Peyer's patch (tissue), 4 donors: ENCODE measurements at places on chromosomes 11 and 22.

DNA sequence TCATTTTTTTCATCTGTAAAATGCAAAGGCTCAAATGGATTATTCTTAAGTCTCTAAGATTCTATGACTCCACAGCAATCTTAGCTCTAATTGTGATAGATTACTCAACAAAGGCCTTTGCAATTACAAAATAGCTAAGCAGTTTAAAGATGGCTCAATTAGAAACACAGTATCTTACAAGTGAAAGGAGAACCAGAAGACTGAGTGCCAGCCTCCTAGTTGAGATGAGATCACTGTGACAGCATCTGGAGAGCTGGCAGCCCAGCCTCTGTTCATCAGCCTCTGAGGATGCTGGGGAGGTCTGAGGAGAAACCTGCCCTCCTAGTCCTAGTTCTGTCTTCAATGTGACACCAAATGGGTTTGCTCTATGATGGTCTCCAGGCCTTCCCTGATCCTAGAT lies 158.4 kb upstream of the NARS2 start:
- no peaks in the 10 kb centered on the region for H3K4me1 ChIP-seq
- no peak overlapping the region for H3K27ac ChIP-seq
- H3K27me3 ChIP-seq = no peaks in the 10 kb centered on the region
- no peaks in the 10 kb centered on the region for H3K36me3 ChIP-seq

GRCh38 chr22:50032109-50032871 lies 19.7 kb upstream of the IL17REL start:
- no peak overlapping the region for H3K27ac ChIP-seq
- no peaks in the 10 kb centered on the region for H3K27me3 ChIP-seq
- no peak for DNase-seq
- peaks cover 5% of the 10 kb centered on the region for H3K4me1 ChIP-seq
- no peak overlapping the region for H3K4me3 ChIP-seq
- H3K36me3 ChIP-seq = no peaks in the 10 kb centered on the region

DNA sequence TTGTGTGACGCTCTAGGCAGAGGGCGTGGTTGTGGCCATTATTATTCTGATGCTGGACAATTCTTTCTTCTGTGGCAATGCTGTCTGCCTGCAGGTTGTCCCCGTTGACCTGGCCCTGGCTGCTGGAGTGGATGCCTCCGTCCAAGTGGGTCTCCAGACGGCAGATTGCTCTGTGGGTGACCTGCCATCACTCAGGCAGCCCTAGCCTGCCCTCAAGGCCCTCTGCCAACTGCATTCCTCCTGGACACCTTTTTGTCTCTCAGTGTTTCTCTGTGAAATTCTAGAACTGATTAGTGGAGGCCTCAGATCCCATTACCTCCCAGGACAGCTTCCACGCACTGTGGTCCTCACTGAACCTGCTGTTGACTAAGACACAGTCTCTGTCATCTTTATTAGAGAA lies 86.7 kb downstream of the TBC1D22A start:
- no peaks in the 10 kb centered on the region for H3K4me1 ChIP-seq
- H3K36me3 ChIP-seq = peaks cover 16% of the 10 kb centered on the region
- H3K4me3 ChIP-seq = no peak overlapping the region
- no peak for DNase-seq
- H3K27me3 ChIP-seq = no peaks in the 10 kb centered on the region

- no peaks in the 10 kb centered on the region for H3K36me3 ChIP-seq
- H3K4me1 ChIP-seq = no peaks in the 10 kb centered on the region
- no peak for DNase-seq
- no peak overlapping the region for H3K4me3 ChIP-seq
- H3K27me3 ChIP-seq = no peaks in the 10 kb centered on the region
- no peak overlapping the region for H3K27ac ChIP-seq
Observed at GRCh38 chr11:4211991-4212390, 117.4 kb downstream of the RRM1 start.

GRCh38 chr11:60394666-60395380 lies 1.4 kb upstream of the MS4A14 start:
- no peaks in the 10 kb centered on the region for H3K4me1 ChIP-seq
- H3K27ac ChIP-seq = no peak overlapping the region
- no peak overlapping the region for H3K4me3 ChIP-seq
- no peak for DNase-seq

GRCh38 chr11:113698515-113698914 lies 7.6 kb downstream of the TMPRSS5 start:
- no peak overlapping the region for H3K27ac ChIP-seq
- H3K4me1 ChIP-seq = no peaks in the 10 kb centered on the region
- no peak overlapping the region for H3K4me3 ChIP-seq
- no peak for DNase-seq

DNA sequence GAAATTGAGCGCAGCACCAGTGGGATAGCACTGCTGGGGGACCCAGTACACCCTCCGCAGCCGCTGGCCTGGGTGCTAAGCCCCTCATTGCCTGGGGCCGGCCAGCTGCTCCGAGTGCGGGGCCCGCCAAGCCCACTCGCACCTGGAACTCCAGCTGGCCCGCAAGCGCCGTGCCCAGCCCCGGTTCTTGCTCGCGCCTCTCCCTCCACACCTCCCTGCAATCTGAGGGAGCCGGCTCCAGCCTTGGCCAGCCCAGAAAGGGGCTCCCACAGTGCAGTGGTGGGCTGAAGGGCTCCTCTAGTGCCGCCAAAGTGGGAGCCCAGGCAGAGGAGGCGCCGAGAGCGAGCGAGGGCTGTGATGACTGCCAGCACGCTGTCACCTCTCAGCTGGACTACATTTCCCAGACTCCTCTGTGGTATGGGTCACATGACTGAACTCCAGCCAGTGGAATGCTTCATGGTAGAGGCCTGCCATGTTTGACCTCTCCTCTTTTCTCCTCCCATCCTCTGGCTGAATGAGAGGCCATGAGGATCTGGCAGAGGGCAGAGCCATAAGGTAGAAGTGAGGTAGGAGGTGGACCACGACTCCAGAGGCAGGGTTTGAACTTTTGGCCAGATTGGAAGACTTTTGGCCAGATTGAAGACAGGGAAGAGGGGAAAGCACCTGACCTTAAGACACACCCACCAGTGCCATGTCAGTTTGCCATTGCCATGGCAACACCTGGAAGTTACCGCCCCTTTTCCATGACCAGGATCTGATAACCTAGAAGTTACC lies 6.2 kb downstream of the MRGPRD start:
- DNase-seq = peak; percentile 10
- H3K27me3 ChIP-seq = no peaks in the 10 kb centered on the region

GRCh38 chr11:26767060-26767459 lies 45.2 kb upstream of the SLC5A12 start:
- H3K4me1 ChIP-seq = no peaks in the 10 kb centered on the region
- H3K27me3 ChIP-seq = no peaks in the 10 kb centered on the region
- H3K36me3 ChIP-seq = no peaks in the 10 kb centered on the region
- H3K4me3 ChIP-seq = no peak overlapping the region

GRCh38 chr22:43203471-43203981 lies 16.6 kb upstream of the TTLL12 start:
- H3K4me1 ChIP-seq = no peaks in the 10 kb centered on the region
- DNase-seq = no peak

DNA sequence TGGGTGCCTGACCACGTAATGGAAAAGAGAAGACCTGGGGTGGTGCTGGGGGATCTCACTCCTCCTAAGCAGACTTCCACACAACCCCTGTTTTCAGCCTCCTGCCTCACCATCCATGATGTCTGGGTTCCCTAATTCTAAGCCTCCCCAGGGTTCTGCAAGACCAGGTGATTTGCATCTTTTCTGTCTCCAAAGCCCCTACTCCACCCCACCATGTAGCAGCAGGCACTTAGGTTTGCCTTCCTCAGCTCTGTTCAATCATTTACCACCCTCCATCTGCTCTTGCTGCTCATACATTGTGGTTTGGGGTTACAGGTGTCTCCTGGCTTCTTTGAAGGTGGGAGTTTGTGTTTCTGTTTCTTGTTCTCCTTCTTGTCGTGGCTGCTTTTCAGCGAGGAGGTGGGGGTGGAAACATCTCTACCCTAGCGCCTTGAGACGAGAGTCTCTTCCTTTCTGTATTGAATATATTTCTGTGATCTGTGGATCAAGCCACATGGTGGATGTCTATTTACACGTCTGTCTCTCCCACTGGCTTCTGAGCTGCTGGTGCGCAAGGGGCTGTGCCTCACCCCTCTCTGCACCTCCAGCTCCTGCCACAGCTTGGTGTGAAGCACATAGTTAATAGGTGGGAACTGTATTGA lies 6.6 kb upstream of the SSTR3 start:
- H3K4me1 ChIP-seq = no peaks in the 10 kb centered on the region
- no peaks in the 10 kb centered on the region for H3K27me3 ChIP-seq
- H3K36me3 ChIP-seq = no peaks in the 10 kb centered on the region
- DNase-seq = no peak

DNA sequence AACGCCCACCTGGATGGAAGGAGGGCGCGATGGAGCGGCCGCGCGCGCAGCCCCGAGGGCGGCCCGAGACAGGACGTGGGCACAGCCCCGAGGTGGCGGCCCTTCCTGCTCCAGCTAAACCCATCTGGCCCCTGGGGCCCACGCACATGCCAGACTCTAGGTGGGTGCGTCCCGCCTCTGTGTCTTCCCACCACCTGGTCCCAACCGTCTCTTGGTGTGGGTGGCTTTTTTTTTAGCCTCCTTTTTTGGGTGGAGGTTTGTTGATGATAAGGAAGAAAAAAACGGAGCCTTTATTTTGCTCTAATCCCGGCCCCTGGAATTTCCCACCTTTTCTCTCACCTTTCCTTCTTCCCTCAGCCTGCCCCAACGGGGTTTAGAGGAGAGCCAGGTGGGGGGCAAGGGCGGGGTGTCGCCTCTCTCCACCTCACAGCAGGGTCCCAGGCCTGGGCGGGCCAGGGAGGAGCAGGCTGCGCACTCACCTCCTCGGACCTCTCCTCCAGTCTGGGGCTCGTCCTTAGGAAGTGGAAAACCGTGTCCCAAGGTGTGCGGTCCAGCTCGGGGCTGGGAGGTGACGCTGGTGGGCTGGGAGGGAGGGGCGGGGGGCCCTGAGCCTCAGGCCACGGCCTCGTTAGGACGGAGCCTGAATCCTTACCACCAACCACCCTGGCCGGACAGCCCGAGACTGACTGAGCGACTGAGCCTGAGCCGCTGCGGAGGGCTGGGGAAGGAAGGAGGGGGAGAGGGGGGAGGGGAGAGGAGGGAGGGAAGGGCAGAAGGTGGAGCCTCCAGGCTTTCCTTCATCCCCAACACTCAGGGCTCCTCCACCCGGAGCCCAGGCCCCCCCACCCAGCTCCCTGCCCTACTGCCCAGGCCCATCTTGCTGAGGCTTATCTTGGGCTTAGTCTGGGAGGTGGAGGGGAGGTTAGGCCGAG lies at the start of gene SOX10:
TSS of gene SOX10 (minus strand) at position 696 of the 932 bp plus-strand sequence. CDS start 771 bp downstream, outside the sequence.
- no peak within 1 kb of the TSS for H3K4me3 ChIP-seq
- H3K36me3 ChIP-seq = no peaks in the 10 kb centered on the region
- H3K27me3 ChIP-seq = no peaks in the 10 kb centered on the region
- no peak for DNase-seq

- no peaks in the 10 kb centered on the region for H3K36me3 ChIP-seq
- peaks cover 83% of the 10 kb centered on the region for H3K4me1 ChIP-seq
- peak; percentile 71 for DNase-seq
- H3K27ac ChIP-seq = peak overlapping the region; percentile 71
- H3K4me3 ChIP-seq = no peak overlapping the region
- no peaks in the 10 kb centered on the region for H3K27me3 ChIP-seq
Observed at GRCh38 chr11:65492637-65493366, 6.0 kb upstream of the MALAT1 start.

DNA sequence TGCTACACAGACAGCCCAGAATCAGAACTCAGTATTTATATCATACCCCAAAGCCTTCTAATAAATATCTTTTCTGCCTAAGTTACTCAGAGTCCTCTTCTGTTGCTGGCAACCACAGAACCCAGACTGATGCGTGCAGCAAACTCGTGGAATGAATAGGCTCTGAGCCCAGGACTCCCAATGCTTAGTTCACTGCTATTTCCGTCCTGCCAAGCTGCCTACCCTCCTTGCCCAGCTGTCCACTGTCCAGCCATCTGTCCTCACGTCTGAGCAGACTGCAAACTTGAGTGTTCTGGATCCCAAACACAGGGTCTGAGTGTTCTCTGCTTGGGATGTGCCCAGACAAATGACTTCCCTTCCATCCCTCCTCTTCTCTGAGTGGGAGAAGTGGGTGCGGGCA lies 19.4 kb downstream of the PTPN5 start:
- no peak overlapping the region for H3K4me3 ChIP-seq
- no peaks in the 10 kb centered on the region for H3K36me3 ChIP-seq
- no peaks in the 10 kb centered on the region for H3K4me1 ChIP-seq
- no peaks in the 10 kb centered on the region for H3K27me3 ChIP-seq
- no peak overlapping the region for H3K27ac ChIP-seq
- no peak for DNase-seq

- H3K27me3 ChIP-seq = no peaks in the 10 kb centered on the region
- no peak for DNase-seq
- H3K27ac ChIP-seq = no peak overlapping the region
- H3K36me3 ChIP-seq = no peaks in the 10 kb centered on the region
Observed at GRCh38 chr11:93972790-93973189, 48.4 kb upstream of the HEPHL1 start.

- H3K4me1 ChIP-seq = peaks cover 22% of the 10 kb centered on the region
- no peaks in the 10 kb centered on the region for H3K27me3 ChIP-seq
- H3K36me3 ChIP-seq = no peaks in the 10 kb centered on the region
- no peak for DNase-seq
- H3K4me3 ChIP-seq = no peak overlapping the region
Observed at GRCh38 chr22:26669060-26669481, 11.7 kb downstream of the MIAT start.

DNA sequence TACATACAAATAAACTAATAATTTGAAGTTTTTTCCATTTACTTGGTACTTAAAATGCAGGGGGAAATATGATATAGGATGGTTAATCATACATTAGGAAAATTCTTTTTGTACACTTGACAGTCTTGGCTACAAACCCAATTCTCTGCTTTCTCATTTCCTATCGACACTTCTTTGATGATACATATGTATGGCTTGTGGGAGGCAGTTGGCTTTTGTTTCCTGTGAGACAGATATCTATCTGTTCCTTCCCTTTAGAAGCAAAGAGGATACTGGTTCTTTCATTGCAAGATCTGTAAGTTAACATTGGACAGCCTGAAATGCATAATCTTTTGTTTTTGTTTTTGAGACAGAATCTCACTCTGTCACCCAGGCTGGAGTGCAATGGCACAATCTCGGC lies 47.9 kb upstream of the ADORA2A start:
- no peak overlapping the region for H3K27ac ChIP-seq
- no peaks in the 10 kb centered on the region for H3K27me3 ChIP-seq
- H3K4me1 ChIP-seq = no peaks in the 10 kb centered on the region
- H3K36me3 ChIP-seq = peaks cover 47% of the 10 kb centered on the region
